ELF-1 (cell line): ENCODE measurements at places on chromosomes 7 and 10.
A peak's percentile ranks its signal among the peaks of the same experiment; 100 is the strongest.

- no peak for DNase-seq
Measured at GRCh38 chr7:17434841-17435692, 136.6 kb downstream of the AHR start.

DNA sequence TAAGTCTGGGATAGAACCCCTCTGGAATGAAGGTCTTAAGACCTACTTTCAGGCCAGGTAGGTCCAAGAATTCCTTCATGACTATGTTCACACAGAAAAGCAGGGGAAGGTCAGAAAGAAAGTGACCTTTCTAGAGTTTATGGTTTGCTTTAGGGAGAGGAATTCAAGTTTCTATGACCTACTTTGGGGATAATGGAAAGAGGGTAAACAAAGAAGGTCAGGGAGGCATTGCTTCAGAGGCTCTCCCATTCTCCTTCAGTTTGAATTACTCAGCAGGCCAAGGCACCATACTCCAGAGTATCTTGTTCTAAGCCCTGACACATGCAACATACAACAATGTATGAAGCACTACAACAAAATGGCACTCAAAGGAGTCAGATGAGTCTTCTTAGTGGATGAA is 11.5 kb upstream of the MACC1 start:
- no peak for DNase-seq

GRCh38 chr7:47887016-47887640 is 61.1 kb downstream of the PKD1L1 start:
- no peak for DNase-seq

DNA sequence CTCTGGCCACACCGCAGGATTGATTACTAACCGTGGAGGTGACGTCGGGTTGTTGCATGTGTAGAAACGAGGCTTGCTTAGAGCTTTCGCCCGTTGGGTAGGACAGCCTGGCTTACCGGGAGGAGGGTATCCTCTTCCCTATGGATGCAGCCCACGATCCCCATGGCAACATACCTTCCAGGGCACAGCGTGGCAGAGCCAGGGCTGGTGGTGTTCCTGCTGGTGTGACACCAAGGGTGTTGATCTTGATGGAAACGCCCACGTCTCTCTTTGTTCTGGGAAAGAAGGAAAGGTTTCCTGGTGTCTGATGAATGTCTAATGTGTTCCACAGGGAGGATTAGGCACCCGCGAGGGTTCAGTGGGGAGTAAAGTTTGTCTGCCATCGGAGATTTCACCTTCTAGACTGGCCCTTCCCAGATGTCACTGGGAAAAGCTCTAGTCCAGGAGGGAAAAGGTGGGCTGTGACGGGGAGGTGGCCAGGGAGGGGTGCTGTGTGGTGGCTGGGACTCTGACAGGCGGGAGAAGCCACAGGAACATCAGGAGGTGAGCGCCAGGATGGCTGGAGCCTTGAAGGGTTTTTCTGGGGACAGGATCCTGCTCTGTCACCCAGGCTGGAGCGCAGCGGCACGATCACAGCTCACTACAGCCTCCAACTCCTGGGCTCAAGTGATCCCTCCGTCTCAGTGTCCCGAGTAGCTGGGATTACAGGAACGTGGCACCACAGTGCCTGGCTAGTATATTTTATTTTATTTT is 102.1 kb downstream of the CUX1 start:
- DNase-seq = no peak

DNA sequence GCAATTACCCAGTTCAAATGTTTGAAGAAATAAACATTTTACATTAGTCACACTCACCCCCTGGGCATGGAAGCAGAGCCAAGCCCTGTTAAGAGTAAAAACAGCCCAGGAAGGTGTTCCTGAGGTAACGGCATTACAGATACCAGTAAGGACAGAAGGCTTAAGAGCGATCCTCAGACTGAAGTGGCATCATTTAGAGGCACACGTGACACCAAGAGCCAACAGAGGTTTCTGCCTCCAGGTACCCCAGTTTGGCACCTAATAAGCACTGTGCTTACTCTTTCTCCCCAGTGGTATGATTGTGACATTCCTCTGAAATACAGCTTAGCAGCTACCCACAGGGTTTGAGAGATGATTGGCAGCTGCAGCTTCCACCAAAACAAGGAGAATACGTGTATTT is 17.2 kb downstream of the MMS19 start:
- DNase-seq = no peak

GRCh38 chr10:80772596-80772995 is 234.9 kb downstream of the SH2D4B start:
- no peak for DNase-seq

DNA sequence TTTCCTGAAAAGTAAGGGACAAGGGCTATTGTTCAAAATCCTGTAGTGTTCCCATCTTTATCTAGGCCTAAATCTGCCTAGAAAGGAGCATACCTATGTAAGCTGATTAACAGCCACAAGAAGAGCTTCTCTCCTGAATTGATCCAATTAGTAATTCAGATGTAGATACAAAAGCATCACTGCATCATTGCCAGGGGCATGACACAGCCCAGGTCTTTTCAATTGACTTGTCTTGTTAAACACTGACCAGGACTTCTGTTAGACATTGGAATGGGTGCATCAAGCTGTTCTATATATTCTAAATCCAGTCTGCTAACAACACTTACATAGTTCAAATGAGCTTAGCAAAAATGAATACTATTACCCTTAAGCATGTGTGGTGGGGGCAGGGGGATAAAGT is 589.2 kb downstream of the INHBA start:
- DNase-seq = peak; percentile 12

- peak; percentile 92 for DNase-seq
Measured at GRCh38 chr10:119509909-119510451, 32.5 kb downstream of the RGS10 start.

- DNase-seq = no peak
Measured at GRCh38 chr7:111324228-111324627, 233.3 kb downstream of the LRRN3 start.

DNA sequence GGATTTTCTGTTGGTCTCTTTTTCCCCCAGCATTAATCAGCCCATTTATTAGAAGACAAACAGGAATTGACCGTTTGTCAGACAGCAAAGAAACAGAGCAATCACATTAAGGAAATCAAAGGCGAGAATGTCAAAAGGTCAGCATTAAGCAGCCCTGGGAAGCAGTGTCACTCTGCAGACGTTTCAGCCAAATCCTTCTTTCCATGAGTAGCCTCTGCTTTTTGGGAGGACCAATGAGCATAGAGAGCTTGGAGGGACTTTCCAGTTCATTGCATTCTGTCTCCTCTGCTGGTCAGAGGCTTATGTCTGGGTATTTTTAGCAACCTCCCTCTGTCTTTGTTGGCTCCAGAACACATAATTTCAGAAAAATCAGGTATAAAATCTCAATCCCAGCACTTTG is 481.4 kb downstream of the GALNT17 start:
- peak; percentile 58 for DNase-seq

- peak; percentile 92 for DNase-seq
Measured at GRCh38 chr10:71696628-71697326, 22.8 kb downstream of the C10orf105 start.

GRCh38 chr7:31875424-31875823 is 188.4 kb downstream of the PPP1R17 start:
- DNase-seq = no peak

DNA sequence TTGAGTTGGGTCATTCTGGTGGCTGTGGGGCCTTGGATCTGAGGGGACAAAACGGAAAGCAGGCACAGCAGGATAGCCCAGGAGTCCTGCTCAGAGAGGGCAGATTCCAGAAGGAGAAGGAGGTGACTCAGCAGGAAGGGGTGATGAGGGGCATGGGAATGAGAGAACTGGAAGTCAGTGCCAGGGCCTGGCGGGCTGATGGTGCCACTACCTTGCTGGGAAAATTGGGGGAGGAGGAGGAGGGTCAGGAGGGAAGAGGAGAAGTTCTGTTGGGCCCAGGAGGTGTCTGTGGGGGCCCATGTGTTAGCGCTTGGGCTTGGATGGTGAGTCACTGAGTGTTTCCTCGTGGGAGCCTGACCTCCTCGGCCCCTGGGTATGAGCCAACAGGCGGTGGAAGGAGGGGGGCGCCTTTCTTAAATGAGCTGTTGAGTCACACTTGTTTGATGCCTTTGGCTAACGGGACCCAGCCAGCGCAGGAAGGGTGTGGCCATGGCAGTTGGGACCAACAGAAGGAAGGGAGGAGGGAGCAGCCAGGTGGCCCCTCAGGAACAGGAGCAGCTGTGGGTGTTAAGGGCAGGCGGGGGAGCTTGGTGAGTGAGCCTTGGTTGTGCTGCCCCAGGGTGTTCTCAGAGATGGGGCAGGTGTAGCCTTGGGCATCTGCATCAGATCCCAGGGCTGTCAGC is 130.0 kb upstream of the BTBD16 start:
- DNase-seq = peak; percentile 40

DNA sequence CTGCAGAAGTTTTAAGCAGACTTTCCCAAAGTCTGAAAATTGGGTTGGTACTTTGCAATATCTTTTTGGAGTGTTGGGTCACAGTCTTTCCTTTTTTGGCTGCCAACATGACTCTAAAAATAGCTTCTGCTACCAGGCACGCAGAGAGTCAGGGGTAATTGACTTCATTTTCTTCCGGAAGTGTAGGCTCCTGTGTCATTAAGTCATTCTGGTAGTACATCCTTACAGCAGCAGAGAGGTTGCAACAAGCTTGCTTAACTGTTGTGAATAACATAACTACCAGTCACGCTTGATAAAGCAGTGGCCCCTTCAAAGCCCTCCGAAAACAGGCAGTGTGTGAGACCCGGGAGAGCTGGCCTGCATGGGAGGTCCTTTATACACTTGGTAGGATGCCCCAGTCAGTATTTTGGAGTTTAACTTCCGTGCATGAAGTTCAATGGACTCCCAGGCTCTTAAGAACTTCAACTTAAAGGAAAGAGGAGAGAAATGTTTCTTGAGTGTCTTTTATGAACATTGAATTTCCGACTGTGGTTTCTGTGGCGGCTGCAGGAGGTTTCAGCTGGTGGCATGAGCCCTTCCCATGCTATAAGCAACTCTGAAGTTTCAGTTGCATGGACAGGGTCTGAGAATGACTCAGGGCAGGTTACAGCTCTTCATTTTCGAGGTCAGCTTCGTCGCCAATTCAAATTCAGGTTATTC is 310.7 kb downstream of the GALNT17 start:
- DNase-seq = no peak

DNA sequence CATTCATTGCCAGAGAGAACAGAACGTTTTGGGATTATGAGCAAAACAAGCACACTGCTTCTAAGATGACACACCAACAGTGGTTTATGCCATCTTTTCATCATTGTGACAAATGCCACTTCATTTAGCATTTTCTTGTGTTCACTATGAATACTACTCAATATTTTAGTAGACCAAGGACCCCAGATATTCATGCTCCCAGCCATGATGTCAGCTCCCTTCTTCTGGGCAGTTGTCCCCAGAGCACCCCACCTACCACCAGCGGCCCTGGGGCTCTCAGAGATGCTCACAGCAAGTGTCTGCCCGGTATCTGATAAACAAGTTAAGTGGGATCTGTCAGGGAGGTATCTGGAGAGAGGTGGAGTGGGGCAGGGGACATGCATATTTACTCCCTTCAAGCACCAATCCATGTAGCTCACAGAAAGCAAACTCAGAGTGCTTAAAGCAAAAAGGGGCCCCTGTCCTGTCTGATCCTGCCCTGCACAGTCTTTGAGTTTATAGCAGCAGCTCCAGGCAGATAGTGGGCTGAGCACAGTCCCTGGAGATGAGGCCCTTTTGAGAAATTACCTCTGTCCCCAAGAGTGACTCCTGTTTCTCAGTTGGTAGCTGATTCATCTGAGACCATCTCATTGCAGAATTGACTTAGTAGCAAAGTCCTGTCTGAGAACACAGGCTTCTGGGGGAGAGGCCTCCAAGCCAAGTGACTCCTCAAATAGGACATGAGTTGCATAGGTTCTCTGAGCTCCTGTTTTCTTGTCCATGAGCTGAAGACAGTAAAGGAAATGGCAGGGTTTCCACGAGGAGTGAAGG is 281.8 kb upstream of the KLF6 start:
- DNase-seq = no peak

GRCh38 chr10:10911471-10911921 is 106.2 kb upstream of the CELF2 start:
- DNase-seq = peak; percentile 94

DNA sequence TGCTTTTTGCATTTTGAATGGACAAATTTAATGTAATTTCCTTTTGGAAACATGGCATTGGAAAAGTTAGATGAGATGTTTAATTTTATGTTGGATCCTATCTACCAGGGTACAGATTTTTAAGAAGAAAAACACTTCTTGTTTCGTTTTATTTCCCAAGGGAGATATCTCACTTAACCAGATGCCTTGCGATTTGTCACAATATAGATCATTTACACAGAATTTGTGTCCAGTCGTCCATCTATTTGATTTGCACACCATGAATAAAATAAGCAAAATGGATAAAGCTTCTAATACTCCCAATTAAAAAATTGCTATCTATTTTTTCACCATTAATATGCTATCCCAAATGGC is 25.7 kb downstream of the HDAC9 start:
- no peak for DNase-seq

GRCh38 chr7:36198854-36199266 is 45.8 kb downstream of the EEPD1 start:
- no peak for DNase-seq

GRCh38 chr10:132836832-132837540 is 51.0 kb upstream of the NKX6-2 start:
- DNase-seq = peak; percentile 70
